Hindlimb muscle (tissue), 1 donor: ENCODE measurements at places on chromosomes 6 and 20. TPM values are rescaled to one million over a fixed set of nuclear protein-coding genes. Genes with fewer than 3 reads are reported as not detected.

Gene LZTS3
- polyA plus RNA-seq = 3.5 TPM

DNA sequence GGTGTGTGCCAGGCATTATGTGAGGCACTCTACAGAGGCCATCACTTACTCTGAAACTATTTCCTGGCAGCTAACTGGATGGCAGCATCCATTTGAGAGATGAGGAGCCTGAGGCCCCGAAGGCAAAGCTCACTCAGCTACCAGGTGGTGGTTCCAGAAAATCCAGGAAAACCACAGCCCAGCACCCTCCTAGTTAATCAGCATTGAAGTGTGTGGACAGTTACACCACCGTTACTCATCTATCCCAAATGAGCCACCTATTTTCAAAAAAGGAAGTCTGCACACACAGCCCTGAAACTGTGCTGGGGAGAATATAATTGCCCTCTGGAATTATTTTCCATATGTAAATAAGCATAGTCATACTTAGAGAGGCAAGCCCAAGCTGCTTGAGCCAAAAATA is 67.4 kb downstream of the CNBD2 start:
- no peak for DNase-seq

DNA sequence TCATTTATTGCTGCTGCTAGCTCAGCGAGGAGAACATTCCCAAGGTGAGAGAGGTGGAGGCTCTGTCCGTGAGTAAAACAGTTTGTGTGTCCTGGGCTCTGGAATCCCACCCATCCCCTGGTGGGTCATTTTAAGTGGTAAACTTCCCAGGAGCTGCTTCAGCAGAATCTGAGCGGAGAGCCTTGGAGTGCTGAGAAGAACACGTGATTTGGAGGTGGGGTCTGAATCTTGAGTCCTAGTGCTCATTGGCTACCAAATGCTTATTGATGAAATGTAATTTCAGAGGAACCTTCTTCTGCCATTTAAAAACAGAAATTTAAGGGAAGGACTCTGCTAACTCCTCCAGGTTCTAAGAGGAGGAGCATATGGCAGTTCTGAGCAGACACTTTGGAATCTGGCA is 132.4 kb downstream of the CDH26 start:
- no peak for DNase-seq

- no peak for DNase-seq
These were observed 316.6 kb downstream of the CDKAL1 start for GRCh38 chr6:20850686-20851416.

DNA sequence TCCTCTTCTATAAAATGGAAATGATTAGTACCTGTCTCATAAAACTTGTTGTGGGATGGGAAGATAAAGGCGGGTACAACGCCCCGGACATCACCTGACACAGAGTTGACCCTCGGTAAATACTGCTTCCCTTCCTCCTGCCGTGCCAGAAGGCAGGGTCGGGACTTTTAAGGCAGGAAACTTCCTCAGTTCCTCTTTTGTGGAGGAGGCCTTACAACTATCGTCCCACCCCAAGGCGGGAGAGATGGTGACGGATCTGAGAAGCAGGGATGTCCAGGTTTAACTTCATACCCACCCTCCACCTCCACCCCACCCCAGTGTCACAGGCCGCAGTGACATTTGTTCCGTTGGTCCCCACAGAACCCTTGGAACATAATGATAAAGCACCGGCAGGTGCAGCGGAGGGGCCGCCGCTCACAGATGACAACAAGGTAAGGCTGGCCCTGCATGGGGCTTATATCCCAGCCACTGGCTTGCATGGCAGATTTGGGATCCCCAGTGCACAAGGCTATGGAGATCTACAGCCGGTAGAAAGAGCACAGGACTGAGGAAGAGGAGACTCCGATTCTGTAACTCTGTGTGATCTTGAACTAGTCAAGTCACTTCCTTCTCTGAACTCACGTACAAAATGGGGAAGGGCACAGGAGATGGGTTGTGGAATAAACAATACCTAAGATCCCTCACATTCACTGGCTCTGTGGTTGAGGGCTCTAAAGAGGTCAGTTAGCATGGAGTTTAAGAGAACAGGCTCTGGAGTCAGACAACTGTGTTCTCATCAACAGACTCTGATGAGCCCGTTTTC is 764 bp downstream of the DNTTIP1 start:
- DNase-seq = no peak

Gene OXT
- 0.50 TPM for polyA plus RNA-seq

Gene KIAA1586
- 10.8 TPM for polyA plus RNA-seq
